ENCODE measurements at places on chromosomes 12 and 14. TPM values are rescaled to one million over a fixed set of nuclear protein-coding genes. Genes with fewer than 3 reads are reported as not detected.

DNA sequence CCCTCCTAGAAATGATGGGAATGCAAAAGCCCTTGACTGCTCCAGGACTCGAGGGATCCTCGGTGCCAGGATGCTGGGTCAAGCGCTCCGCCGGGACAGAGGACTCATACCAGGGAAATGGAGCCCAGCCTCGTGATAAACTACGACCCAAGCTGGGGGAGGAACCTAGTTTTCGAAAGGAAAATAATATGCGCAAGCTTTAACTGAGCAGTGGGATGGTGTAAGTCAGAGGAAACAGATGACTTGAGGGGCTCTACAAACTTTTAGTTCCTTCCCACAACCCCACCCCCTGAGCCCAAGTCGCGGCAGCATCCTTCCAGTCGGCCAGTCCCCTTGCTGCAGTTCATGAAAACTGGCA lies 654 bp upstream of the SUPT16H start:
- DNase-seq, result no peak

DNA sequence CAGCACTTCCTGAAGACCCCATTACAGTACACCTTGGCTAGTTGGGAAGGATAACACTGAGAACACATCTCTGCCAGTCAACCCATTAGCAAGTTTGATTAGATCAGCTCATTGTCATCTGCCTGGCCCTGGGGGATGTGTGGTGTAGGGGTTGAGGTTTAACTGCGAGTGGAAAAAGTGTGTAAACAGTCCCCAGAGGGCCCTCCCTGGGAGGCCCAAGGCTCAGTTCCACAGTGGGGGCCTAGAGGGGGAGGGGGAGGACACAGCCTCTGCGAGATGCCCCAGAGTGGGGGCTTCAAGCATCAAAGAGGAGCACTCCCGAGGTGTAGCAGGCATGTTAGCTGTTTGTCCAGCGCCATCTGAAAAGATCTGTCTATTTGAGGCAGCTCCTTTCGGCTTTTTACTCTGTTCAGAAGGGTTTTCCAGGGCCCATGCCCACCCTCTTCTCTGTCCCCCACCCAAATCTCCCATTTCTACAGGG lies 344 bp downstream of the LPAR5 start:
- DNase-seq, result no peak

DNA sequence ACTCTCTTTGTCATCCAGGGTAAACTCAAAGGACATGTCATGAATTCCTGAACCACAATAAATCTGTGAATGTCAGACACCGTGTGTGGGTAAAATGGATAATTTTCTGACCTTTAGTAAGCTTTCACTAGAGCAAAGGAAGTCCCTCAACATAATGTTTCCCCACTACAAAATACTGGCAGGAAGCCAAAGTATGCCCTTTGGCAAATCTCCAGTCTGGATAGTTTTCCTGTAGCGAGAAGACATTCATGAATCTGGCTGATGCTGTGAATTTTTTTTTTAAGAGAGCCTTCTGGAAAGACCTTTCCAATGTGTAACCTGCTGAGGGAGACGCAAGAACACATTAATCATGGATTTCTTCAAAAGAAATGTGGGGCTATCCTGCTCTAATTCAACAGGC lies 389.6 kb upstream of the DDHD1 start:
- no peak for DNase-seq

- DNase-seq, result no peak
Observed at GRCh38 chr12:46354111-46354801, 18.3 kb downstream of the SLC38A2 start.

GRCh38 chr12:94204499-94205247 lies 56.3 kb downstream of the PLXNC1 start:
- DNase-seq, result no peak

DNA sequence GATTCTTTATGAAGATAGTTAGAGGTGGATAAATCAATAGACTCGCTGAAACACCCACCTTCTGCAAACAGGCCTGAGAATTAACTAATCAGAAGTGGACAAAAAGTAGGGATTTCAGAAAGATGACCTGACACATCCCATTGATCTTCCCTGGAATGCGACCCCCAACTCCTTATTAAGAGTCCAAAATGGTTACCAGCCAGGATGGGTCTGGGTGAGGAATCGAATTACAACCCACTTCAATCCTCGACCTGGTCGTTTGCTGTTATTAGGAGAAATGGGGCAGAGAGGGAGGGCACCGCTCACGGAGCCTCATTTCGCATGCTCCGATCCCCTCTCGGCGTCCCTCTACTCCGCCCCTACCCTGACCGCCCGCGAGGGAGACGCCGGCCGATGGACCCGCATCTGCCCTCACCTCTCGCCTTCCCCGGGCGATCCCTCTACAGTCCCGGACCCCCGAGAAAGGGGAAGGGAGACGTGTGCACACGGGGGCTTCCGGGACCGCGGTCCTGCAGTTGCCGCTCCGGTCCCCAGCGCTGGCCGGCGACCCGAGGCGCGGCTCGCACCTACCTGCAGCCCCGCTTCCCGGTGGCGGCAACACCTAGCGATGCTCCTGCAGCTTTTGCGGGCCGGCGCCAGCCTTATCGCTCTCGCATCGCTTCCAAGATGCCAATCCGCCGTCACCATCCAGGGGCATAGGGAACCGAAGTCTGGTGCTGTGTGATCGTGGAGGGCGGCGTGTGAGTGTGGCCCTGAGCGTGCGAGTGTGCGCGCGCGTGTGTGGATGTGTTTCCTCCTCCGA lies 69.3 kb upstream of the USP15 start:
- DNase-seq, result peak; percentile 78

- DNase-seq, result no peak
Observed at GRCh38 chr12:1628666-1629337, at the start of gene WNT5B. Gene WNT5B, plus strand, starts transcription at chr12:1629231. Its CDS starts 2,124 bp downstream, at chr12:1631355.

GRCh38 chr12:131950182-131950913 lies 606 bp downstream of the EP400 start:
- DNase-seq, result peak; percentile 60

GRCh38 chr14:77026166-77026929 lies 2.2 kb downstream of the IRF2BPL start:
- DNase-seq, result peak; percentile 84

GRCh38 chr14:97077253-97077653 lies 280.1 kb downstream of the VRK1 start:
- peak; percentile 88 for DNase-seq

GRCh38 chr12:130086248-130086647 lies 76.0 kb upstream of the FZD10 start:
- no peak for DNase-seq

DNA sequence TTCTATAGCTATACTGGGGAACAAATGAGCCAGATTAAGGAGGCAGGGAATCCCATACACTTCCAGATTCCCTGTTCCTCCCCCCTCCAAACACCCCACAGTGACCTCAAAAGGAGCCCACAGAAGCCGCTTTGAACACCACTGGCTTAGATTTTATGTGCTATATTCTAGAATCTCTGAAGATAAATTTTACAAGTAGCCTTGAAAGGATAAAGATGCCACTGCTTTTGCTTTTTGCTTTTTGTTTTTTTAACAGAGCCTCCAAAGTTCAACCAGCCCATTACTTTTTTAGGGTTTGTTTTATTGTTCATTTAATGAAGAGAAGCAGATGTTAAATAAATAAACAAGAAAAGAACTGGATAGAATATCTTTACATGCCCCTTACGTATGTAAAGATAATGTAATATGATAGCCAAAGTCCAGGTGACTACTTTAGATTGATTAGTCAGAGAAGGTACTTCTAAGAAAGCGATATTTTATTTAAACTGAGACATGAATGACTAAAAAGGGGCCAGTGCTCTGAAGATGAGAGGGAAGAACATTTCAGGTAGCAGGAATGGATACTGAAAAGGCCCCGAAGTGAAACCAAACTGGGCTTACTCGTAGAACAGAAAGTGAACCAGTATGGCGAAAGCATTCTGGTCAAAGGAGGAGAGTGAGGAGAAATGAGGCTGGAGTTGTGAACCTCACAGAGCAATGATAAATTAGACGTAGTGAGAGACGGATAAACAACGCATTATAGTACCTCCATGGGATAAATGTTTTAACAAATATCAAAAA lies 44.6 kb downstream of the DUSP6 start:
- DNase-seq, result no peak

DNA sequence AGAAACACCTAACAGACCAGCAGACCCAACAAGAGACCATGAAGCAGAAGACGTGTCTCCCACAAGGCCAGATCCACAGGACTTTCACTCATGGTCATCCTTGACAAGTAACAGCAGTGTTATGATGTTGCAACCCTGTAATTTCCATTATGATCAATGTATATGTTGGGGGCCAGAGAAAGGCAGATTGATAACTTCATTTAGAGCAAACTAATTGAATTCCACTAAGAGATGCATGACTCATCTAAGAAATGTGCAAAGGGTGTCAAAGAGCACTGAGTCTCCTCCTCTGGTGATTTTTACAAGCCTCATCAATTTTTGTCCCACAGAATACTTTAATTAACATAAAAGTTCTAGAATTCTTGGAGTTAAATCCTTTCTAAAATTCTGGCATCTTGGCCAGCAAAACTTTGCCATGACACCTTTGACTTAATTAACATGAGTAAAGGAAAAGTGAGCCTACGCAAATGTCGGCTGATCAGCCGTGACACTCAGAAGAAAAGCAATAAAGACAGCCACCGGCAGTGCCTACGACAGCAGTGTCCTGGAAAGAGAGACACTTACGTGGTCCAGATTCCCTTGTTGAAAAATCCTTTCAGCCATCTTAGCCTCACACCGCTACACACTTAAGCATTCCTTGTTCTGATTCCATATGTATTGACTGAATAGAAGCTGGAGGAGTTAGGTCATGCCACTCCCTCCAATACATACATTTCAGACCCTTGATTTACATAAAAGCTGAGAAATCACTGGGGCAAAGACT lies 370.2 kb upstream of the CCDC196 start:
- no peak for DNase-seq

GRCh38 chr14:102182936-102183619 lies 43.4 kb downstream of the WDR20 start:
- DNase-seq, result no peak

DNA sequence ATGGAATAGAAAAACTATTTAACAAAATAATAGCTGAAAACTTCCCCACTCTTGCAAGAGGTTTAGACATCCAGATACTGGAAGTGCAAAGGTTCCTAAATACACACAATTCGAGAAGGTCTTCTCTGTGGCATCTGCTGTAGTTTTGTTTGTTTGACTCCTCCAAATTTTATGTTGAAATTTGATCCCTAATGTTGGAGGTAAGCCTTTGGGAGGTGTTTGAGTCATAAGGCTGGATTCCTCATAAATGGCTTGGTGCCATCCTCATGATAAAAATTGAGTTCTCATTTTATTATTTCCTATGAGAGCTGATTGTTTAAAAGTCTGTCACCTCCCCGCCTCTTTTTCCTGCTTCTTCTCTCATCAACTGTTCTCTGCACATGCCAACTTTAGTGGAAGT lies 182.7 kb downstream of the MYRFL start:
- DNase-seq, result no peak

DNA sequence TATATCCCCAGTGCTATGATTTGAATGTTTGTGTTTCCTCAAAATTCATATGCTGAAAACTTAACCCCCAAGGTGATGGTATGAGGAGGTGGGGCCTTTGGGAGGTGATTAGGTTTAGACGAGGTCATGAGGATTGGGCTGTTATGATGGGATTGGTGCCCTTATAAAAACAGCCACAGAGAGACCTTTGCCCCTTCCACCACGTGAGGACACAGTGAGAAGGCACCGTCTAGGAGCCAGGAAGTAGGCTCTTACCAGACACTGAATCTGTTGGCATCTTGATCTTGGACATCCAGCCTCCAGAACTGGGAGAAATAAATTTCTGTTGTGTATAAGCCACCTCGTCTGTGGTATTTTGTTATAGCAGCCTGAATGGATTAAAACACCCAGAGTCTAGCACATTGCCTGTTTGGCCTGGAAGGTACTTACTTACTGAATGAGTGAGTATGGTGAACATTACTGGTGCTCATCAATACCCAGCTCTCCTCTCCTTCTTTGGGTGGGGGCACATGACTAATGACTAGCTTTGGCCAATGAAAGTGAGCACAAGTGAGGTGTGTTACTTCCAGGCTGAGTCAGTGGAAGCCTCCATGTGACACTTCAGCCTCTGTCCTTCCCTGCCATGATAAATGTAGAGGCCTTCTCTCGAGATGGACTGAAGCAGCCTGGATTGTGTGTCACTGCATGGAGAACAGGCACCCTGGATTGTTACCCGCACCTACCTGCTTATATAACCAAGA lies 72.4 kb upstream of the CHST11 start:
- DNase-seq, result no peak

DNA sequence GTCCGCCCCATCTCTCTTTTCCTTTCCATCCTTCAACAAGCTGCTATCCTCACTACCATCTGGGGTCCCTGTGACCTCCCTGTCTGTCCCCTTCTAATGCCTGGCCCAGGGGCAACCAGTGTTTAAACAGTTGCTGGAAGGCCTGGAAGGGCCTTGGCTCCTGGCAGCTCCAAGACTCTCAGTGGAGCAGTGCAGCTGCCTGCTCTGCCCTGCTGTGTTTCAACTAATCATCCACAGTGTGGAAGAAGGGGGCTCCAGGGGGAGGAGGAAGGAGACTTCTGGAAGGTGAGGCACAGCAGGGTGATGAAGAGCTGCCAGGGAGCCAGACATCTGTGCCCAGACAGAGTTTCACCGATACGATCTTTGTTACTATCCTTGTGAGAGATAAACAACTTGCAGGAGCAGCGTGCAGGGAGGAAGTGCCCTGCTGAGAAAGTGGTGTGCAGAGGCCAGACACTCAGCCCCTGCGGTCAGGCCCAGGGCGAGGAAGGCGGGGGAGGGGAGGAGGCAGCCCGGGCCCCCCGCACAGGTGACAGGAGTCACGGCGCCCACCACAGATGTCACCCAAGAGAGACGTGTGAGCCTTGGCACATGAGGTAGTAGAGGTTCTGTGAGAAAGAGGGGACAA lies 1061.8 kb downstream of the BCL11B start:
- no peak for DNase-seq

GRCh38 chr12:124665511-124665910 lies 98.1 kb upstream of the NCOR2 start:
- no peak for DNase-seq

DNA sequence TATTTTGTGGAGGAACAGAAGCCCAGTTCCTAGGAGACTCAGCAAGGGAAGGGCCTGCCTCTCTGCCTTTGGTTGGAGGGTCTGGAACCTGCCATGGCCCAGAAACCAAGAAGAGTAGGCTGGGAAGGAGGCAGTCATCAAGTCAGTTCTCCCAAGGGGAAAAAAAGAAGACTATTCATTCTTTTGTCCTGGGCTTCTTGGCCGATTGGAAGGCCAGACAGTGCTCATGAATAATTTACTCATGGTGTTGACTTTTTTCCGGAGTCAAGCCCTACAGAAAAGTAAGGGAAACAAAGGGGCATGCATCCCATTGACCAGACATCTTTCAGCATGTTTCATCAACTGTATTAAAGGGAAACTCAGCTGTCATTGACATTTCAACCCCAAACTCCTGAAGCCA lies 168.1 kb downstream of the PRKCH start:
- DNase-seq, result no peak

GRCh38 chr14:99572173-99572999 lies 31.6 kb downstream of the CCDC85C start:
- DNase-seq, result no peak

- DNase-seq, result no peak
Observed at GRCh38 chr12:4144676-4145075, 128.9 kb upstream of the CCND2 start.

Gene PIWIL1
- not detected for total RNA-seq

Gene EPYC
- total RNA-seq, result not detected

Gene CD4
- 40.6 TPM for total RNA-seq

Gene OR5AU1
- total RNA-seq, result not detected

Gene SYNDIG1L
- total RNA-seq, result 1.2 TPM

Gene RNFT2
- total RNA-seq, result 3.0 TPM

Gene IAPP
- total RNA-seq, result not detected

Gene MGAT2
- total RNA-seq, result 28.9 TPM

Gene PELI2
- 22.8 TPM for total RNA-seq

Gene AVPR1A
- 21.3 TPM for total RNA-seq

Gene TMEM179
- total RNA-seq, result not detected
